ENCODE measurements at places on chromosomes 13 and 19.
A peak's percentile ranks its signal among the peaks of the same experiment; 100 is the strongest.

- DNase-seq, result no peak
Measured at GRCh38 chr13:49536144-49536873, 40.6 kb downstream of the PHF11 start.

GRCh38 chr13:40406405-40407120 is 259.9 kb downstream of the FOXO1 start:
- peak; percentile 54 for DNase-seq

- DNase-seq, result no peak
Measured at GRCh38 chr13:96020931-96021330, 32.3 kb downstream of the UGGT2 start.

- DNase-seq, result no peak
Measured at GRCh38 chr19:54670576-54671357, 8.0 kb downstream of the LILRB4 start.

DNA sequence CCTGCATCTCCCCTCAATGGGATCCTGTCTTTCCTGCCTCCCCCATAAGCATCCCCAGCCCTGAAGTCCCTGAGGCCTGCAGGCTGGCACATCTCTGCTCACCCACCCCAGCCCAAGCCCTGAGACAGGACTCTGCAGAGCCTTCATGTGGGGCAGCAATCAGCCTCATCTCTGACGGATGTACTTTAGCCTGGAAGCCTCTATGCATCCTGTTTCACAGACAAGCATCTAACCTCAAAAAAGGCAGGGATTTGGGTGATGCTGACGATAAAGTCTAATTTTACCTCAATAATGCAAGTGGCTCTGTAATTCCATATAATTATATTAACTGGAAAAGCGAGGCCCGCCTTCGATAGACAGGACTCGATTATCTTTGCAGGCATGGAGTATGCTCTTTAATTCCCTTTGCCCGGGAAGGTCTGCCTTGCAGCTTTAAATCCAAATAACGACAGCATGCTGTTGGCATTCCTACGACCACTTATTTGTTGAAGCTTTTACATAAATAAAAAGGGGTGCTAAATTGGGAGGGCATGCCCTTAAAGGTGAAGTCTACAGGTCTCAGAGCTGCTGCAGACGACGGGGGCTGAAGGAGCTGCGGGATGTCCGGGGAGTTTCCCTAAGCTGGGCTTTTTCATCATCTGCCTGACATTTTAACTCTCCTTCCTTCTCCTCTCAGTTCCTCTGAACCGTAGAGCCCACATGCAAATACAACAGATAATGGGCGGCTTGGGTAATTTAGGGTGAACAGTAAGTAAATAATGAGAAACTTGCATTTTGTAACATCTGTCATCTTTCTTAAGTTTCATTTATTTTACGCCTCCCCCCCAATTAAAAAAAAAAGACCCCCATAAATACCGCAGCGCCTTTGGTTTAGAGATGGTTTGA is 211.5 kb downstream of the URI1 start:
- no peak for DNase-seq

DNA sequence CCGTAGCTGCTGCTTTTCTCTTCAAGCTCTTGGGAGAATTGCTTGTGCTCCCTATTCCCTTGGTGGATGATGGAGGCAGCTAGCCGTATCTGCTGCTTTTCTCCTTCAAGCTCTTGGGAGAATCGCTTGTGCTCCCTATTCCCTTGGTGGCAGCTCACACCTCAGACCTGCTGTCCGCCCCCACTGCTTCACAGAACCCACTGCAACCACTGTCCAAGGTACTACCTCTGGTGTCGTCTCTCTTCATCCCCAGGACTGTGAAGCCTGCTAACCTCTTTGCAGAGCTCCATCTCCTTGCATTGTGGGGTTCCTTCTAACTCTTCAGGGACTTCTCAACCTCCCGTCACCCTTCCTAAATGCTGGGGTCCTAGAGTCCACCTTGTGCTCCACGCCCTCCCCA is 4.6 kb upstream of the ERVK3-1 start:
- DNase-seq, result no peak

GRCh38 chr19:42090672-42091071 is 14.7 kb downstream of the ZNF574 start:
- DNase-seq, result no peak

DNA sequence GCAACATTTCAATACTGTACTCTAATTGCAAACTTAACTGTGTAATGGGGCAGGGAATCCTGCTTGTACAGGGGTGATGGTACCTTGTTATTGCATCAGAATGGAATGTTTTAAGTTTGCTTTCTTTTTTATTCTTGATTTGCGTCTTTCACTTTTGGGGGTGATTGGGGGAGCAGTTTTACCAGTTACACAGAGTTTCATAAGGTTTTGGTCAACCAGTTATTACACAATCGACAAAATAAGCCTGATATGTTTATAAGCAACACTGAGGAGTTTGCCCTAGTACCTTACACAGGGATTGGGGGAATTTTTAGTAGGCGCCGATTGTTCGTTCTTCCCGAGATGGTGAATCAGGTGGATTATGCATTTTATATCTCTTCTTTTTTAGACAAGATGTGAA is 2.7 kb downstream of the KLF5 start:
- no peak for DNase-seq

GRCh38 chr13:73698859-73699258 is 435.3 kb downstream of the KLF12 start:
- peak; percentile 15 for DNase-seq

DNA sequence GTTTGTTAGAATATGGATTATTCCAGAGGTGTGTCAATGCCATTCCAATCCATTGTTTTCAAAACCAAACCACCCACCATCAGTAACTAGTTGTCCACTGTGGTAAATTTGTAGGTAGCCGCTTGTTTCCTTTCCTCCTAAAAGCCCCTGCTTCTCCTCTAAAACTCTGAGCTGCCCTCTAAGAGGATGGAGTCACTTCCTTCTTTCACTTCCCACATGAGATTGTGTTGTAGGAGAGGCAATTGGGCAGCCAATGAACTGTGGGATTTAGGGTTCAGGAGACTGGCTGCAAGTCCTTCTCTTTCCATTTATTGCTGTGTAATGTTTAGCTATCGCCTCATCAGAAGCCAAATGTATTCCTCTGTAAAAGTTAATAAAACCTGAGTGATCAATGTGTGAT is 49.9 kb upstream of the RFXAP start:
- DNase-seq, result no peak

- no peak for DNase-seq
Measured at GRCh38 chr13:74442751-74443150, 308.5 kb upstream of the KLF12 start.

DNA sequence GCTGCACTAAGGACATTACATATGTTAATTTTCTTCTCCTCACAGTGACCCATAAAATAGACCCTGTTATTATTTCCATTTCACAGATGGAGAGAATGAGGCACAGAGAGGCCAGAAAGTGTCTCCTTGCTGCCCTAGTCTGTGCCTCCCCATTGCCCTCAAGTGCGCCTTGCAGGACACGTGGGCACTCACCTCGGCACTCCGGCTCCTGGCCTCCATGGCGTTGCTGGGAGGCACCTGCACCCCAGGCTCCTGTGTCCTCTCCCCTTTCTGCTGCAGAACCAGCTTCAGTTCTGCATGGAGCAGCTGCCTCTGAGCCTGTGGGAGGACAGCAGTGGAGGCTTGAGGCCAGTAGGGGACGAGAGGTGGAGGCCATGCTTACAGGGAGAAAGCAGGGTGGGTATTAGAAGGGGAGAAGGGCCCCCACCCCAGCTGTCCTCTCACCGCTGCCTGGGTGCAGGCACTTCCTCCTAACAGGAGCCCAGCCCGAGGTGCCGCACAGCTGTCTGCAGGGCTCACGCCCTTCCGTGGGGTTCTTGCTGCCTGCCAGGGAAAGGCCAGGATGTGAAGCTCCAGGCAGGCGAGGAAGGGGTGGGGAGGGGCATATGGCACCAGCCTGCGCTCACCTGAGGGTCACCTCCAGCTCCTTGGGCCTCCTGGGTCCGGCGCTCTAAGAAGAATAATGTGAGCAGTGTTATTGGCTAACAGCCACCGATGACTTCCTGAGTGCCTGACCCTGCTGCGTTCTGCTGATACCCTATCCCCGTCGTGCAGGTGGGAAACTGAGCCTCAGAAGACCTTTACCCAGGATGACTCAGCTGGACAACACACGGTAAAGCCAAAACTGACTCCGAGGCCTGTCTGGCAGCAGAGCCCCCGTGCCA is 5.2 kb downstream of the PRX start:
- no peak for DNase-seq

DNA sequence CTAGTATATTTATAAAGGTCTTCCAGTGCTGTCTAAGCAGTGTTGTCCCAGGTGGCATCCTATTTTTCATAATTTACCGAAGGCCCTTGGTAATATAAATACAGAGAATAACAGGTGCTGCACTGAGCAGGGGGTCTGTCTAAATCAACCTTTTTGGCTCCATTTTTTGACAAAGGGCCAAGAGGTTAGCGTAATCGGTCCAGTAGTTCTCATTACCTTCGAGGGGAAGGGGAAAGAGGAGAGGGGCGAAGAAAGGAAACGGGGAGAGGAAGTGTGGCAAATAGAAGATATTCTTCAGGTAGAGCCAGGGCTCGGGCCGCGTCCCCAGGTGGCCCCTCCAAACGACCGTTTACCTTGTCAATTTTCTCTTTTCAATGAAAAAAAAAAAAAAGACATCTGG is 749 bp upstream of the PAN3 start:
- DNase-seq, result peak; percentile 10

GRCh38 chr13:33717775-33718174 is 100.2 kb upstream of the RFC3 start:
- no peak for DNase-seq

DNA sequence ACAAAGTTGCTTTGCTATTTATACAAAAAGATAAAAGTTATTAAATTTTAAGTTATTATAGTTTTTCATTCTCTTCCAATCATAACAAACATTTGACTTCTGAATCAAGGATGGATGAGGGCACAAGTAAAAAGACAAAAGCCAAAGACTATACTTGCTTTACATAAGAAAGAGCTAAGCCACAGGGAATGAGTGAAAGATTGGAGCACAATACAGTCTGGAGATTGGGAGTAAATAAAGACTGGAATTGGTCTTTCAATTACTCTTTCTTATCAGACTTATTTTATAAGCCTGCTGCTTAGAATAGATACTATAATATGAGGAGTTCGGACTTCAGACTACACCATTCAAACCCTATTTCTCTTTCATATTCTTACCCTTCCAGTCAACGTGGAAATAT is 1874.1 kb upstream of the PRR20A start:
- DNase-seq, result no peak

DNA sequence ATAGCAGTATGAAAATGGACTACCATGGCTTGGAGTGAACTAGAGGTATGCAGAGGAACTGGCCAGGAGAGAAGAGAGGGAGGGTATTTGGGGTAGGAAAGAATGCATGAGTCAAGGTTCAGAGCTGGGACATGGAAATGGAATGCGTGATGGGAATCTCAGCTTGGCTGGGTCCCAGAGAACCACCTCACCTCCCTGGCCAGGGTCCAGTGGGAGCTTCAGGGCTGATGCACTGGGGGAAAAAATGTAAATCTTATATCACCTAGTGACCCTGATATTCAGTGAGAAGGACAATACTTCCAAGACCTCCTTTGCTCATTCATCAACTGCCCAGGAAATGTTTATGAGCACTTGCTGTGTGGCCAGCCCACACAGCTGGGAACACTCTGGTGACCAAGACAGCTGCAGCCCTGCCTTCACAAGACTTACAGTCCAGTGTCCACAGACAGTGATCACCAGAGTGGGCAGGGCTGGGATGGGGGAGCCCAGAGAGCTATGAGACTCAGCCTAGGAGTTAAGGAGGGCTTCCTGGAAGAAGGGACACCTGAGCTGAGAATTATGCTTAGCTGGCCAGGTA is 12.8 kb downstream of the IGSF23 start:
- peak; percentile 98 for DNase-seq

DNA sequence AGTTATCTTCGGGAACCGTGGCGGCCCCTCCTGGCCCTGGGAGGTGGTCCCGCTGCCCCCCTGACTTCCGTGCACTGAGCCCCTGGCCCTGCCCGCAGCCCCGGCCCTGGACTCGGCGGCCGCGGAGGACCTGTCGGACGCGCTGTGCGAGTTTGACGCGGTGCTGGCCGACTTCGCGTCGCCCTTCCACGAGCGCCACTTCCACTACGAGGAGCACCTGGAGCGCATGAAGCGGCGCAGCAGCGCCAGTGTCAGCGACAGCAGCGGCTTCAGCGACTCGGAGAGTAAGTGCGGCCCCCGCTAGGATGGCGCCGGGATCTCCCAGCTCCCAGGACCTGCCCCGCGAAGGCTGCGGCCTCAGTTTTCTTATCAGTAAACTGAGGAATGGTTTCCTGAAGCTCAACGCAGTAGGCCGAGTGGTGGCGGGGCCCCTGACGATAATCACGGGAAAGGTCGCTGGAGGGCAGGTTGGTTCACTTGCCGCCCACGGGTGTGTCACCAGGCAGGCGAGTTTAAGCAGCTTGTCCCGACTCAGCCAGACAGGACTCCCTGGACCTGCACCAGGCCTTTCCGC is 924 bp downstream of the RGCC start:
- no peak for DNase-seq

- no peak for DNase-seq
Measured at GRCh38 chr13:99757756-99758459, 213.7 kb downstream of the ZIC5 start.

DNA sequence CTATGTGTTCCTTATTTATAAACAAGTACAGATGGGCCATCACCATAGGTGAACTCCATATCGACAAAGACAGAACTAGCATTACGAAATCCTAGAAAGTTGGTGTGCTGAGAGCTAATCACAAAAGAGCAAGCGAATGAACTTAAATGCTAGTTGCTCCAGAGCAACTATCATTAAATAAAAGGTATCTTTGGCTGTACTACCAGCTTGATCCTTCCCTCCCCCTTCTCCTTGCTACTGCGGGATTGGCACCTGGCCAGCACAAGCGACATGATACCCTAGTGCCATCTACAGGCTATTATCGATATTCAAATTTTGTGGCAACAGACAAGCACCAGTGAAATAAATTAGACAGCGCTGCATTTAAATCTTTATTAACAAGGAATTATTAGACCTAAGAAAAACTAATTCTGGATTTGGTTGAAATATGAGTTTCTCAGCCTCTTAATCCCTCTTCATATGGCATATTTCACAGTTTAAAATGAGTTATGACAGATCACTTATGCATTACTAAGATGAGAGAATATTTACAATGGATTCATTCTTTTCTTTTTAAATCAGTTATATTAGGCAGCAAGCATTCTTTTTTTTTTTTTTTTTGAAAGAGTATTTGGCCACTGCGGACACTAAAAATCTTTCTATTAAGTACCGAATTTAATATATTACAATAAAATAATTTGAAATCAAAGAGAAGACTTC is 5.8 kb downstream of the PCDH9 start:
- DNase-seq, result peak; percentile 80

GRCh38 chr13:56923626-56924140 is 217.0 kb upstream of the PRR20A start:
- no peak for DNase-seq

Data from fibroblast of skin of right quadriceps (primary cell).